Brain pericyte (primary cell): ENCODE measurements at places on chromosomes 4 and X.

DNA sequence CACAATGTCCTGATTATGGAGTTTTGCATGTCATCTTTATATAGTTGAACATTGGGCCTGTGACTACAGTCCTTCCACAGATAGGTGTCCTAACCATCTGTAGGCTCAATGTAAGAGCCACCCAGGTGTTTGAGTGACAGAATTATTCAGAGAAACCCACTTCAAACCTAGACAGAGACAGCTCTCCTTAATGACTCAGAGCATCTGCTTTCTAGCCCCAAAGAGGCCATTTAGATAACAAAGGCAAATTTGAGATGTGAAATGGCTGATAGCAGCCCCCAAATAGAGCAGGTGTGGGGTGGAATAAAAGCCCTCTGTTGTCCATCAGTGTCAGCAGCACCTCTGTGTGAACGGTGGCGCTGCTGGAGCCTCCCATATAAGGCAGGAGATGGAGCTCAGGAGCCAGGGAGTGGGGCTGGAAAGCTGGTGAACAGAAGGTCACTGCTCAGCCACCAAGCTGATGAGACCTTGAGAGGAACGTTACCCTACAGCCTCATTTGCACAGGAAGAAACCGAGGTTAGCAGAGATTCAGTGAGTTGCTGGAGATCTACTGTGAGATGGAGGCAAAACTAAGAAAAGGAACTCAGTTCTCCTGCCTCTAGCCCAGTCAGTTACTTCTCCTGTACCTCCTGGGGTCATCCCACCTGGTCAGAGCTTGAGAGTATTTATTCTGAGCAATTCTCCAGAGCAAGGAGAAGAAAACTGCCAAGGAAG, 153.3 kb upstream of the LNX1 start:
- no peak for DNase-seq

DNA sequence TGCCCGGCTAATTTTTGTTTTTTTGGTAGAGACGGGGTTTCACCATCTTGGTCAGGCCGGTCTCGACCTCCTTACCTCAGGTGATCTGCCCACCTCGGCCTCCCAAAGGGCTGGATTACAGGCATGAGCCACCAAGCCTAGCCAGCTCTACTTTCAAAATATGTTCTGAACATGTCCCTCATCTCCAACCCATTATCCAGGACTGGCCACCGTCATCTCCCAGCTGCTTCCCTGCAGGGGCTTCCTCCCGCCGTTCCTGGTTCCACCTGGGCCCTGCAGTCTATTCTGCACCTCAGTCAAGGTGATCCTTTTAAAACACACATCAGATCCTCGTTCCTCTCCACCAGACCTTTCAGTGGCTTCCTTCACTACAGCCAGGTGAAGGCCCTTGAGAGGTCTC, 80.9 kb upstream of the NKX1-1 start:
- no peak for DNase-seq

GRCh38 chrX:31236231-31236630, 164.4 kb upstream of the FTHL17 start:
- DNase-seq = no peak

DNA sequence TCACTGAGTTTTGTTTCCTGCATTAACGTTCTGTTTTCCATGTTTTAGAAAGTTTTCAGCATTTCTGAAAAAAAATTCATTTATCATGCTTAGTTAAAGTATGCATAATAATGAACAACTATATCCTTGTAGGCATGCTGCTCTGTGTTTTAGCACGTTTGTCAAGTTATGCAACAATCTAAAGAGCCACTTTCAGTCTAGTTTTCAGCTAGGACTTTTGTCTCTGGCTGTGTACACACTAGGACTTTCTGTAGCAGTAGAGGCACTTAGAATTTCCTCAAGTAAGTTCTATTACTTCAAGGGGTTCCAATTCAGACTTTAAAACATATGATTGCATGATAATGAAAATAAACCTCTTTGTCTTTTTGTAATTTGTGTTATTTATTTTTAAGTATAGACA, 12.4 kb downstream of the DCAF8L1 start:
- DNase-seq = no peak

DNA sequence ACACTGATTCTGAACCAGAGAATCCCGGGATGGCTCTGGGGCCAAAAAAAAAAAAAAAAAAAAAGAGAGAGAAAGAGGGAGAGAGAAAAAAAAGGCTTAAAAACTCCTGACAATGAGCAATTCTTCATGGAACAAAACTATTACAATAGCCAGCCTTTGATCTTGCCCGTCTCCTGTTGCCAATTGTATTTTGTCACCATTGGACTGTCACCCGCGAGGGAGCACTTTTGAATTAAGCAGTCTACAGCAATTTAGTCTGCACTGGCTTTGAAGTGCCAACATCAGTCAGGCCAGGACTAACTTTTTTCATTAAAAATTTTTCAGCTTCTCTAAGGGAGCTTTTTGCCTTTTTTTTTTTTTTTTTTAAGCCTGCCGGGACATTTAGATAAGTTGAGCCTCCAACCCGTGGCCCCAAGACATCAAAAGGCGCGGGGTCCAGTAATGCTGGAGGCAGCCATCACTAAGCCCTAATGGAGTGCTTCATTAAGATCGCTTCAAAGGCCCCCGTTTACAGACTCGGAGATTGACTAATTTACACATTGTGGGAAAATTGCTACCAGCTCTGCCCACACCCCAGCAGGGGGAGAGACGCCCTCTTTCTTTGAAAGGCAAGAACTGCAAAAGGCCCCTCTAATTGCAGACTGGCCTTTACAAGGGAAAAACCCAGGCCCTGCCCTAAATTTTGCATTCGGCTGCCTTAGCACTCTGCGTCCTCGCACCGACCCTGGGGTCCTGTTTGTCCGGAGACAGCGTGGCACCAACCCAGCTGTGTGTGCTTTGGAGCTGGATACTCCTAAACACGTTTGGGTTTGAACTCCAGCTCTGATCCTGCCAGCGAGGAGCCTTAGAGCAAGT, 98.1 kb upstream of the MSX1 start:
- DNase-seq = no peak

DNA sequence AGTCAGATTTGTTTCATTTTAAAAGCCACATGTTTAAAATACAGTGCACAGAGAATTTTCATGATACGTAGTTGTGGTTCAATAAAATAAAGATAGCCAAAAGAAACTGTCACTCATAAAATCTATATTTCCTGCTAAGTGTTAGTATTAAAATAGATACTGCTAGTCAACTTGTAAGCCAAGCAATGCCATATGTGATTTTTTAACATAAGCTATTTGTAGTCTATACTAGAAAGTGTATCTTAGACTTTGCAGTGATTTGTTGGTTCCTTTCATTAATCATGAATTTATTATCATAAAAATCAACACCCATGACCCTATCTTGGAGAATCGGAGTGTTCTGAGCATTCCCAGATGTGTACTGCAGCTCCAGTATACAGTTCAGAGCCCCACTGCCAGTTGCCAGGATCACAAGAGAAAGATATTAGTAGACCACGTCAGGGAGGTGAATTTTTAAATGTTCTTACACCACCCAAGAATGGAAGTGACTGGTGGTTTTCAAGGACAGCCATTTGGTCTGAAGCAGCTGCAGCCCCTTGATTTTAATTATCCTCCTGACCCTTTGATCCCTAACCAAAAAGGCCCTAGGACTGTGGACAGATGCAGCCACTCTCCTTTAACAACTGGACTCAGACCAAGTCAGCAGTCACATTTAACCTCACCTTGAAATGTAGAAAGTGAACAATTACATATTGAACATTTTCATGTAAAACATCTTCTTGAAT, 163.1 kb downstream of the PALLD start:
- DNase-seq = no peak

- DNase-seq = no peak
Measured at GRCh38 chr4:183192571-183192970, 93.5 kb downstream of the WWC2 start.

- no peak for DNase-seq
Measured at GRCh38 chrX:44039556-44039955, 66.4 kb upstream of the NDP start.

- DNase-seq = no peak
Measured at GRCh38 chrX:56853436-56853835, 124.4 kb downstream of the NBDY start.

GRCh38 chr4:31844350-31844749, 1124.2 kb downstream of the PCDH7 start:
- DNase-seq = no peak

- DNase-seq = no peak
Measured at GRCh38 chrX:1378306-1378759, 13.6 kb downstream of the SLC25A6 start.

DNA sequence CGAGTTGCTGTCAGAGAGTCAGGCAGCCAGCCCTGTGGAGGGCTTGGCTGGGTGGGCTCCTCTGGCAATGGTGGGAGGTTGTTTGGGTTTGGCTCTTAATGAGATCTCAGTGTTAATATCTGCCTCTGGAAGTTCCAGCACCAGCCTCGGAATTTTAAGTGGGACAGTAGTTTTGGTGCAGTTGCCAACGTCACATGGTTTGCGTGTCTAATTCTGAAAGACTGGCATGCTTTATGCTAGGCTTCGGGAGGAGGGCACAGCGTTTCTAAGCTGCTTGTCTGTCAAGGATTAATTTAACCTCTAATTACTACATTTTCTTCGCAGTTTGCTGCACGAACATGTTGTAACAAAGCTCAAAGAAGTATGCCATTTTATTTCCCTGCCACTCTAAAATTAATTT, 9.2 kb downstream of the MAMLD1 start:
- DNase-seq = no peak

DNA sequence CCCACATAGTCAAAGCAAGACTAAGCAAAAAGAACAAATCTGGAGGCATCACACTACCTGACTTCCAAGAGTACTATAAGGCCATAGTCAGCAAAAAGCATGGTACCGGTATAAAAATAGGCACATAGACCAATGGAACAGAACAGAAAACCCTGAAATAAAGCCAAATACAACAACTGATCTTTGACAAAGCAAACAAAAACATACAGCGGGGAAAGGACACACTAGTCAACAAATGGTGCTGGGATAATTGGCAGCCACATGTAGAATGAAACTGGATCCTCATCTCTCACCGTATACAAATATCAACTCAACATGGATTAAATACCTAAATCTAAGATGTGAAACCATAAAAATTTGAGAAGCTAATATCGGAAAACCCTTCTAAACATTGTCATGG, 819.3 kb upstream of the FRG1 start:
- DNase-seq = peak; percentile 3

DNA sequence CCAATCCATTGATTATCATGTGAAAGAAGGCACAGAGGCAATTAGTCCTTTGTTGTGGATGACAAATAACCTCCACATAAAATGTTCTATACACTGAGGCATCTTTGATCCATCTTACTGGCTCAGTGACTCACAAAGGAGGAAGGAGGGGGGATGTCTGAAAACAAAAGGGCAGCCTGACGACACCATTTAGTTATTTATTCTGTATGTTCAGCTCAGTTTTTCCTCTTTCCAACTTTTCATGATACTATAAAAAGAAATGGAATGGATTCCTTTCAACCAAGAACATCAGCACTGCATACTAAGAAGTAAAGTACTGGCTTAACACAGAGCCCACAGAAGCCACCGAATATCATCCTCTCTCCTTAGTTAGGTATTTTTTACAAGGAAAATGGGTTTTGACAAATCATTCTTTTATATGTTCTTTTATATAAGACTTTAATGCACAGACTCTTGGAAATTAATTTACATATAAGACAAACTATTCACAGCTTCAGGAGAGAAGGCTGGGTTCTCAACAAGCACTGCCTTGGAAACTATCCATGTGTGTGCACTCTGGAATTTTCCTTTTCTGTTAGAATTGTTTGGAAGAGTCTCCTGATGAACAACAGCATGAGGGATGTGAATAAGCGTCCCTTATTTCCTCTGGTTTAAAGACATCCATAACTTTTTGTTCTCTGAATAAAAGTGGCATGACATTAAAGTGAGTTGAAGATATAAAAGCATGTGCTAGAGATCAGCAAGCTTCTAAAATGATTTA, 135.6 kb downstream of the TSPAN5 start:
- no peak for DNase-seq

GRCh38 chr4:84673475-84674240, 90.7 kb downstream of the CDS1 start:
- peak; percentile 29 for DNase-seq

DNA sequence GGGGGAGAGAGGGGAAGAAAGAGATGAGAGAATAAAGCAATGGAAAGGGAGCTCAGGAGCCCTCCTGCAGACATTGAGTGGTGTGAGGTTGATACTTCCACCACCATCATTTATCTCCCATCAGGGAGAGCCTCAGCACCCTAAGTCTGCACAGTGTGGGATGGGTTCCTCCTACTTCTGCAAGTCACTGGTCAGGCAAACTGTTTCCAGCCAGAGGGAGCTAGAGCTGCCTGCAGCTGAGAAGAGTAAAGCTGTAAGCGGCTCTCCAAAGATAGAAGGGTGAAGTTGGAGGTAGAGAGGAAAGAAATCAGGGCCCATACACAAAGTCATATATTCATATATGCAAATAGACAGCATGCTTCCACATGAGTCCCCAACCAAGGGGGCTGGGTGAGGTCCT, 21.9 kb upstream of the ZNF81 start:
- DNase-seq = no peak

GRCh38 chrX:148443216-148443615, 57.2 kb upstream of the AFF2 start:
- no peak for DNase-seq

DNA sequence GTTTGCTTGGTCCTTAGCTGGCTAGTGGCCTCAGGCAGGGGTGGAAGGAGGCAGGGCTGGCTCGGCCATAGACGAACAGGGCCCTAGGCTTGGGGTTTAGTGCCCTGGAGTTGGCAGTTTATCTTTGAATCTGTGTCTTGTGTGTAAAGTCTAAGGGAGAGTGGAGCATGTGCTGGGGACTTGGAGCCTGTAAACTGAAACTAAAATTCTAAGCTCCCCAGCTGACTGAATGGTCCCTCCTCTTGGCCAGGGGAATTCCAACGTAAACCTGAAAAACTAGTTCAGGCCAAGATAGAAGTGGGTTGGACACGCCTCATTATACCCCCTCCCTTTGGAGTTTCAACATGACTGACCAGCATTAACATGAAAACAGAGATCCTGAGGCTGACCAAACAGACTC, 46.1 kb upstream of the GPR78 start:
- DNase-seq = no peak

DNA sequence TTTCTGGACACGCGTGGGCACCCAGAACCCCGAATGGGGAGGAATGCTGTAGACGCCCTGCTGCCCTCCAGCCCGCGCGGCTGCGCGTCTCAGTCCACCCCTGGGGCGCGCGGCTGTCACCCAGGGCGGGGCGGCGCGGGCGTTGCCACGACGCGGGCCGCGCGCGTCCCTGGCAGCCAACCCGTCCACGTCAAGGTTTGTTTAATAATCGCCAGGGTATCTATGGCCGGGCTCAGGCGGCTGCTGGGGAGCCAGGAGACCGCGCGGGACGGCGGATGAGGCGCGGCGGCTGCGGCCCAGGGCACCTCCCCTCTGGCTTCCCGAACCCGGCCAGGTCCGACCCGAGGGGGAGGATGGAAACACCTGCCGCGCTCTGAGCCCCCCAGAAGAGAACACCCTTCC, at the start of gene SPATA18:
Gene SPATA18, plus strand, starts transcription at position 92 of the 402 bp plus-strand sequence. CDS start 401 bp downstream, outside the sequence.
- DNase-seq = no peak

DNA sequence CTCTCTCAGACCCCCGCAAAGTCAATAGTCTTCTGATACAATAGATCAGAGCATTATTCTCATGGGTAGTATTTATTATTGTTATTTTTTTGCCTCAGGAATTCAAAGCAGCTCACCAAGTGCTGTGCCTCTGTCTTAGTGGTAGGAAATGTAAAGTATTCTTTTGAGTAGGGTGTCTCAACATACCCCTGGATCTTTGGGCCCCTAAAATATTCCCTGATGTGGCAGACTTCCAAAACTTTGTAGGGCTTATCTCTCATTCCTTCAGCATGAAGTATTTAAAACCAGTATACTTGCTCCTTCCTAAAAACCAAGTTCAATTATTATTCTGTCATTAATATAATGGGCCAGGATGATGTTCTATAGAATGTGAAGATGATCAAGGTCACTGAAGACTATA, 115.3 kb upstream of the ZNF827 start:
- no peak for DNase-seq

- DNase-seq = no peak
Measured at GRCh38 chrX:93322110-93322509, 351.3 kb downstream of the NAP1L3 start.
